Myocyte (in vitro differentiated cells): ENCODE measurements at places on chromosomes 1 and 21. TPM values are rescaled to one million over a fixed set of nuclear protein-coding genes. Genes with fewer than 3 reads are reported as not detected.

Gene CLEC20A
- total RNA-seq: not detected in 2 replicates

Gene RAB3B
- 0.78 and 0.88 TPM in 2 replicates for total RNA-seq

Gene DDAH1
- 16.3 and 18.1 TPM in 2 replicates for total RNA-seq

Gene SHE
- not detected in 2 replicates for total RNA-seq

Gene AUNIP
- total RNA-seq: 0.70 and 2.3 TPM in 2 replicates

Gene KCNE1
- 0.45 TPM in 1 of 2 replicates, not detected in the other for total RNA-seq

- no peak for DNase-seq
Measured at GRCh38 chr1:1116701-1117468, 996 bp upstream of the C1orf159 start.

- no peak for DNase-seq
Measured at GRCh38 chr1:22080191-22080590, 27.7 kb downstream of the CDC42 start.

DNA sequence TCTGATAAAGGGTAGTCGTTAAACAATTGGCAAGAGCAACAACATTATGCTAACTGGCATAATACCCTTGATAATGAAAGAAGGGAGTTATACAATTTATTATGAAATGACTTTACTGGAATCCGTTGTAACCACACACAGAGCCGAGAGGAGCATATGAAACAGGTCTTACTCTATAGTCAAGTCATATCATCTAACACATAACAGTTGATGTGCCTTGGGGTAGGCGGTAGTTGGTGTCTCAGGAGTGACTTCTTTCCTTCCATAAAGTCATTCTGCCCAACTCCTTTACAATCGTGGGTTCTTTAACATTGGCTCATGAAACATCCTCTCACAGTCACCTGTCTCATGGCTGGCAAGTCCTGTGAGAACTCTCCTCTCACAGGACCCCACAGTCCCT, 225.2 kb downstream of the LTN1 start:
- no peak for DNase-seq

DNA sequence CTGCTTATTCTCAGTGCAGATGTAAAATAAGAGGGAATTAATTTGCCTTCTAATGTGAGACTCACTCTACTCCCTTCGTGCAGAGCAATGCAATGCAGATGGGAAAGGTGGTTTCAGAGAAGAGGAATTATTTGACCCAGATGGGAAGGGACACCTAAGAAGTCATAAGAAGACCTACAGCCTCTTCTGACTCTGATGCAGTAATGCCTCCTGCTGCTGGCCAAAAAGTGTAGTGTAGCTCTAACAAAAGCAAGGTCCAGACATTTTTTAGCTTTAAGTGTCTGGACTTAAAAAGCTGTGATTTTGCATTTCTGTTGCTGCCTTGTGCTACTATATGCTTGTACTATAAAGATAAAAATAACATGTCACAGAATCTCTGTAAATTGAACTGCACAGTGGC, 501.4 kb downstream of the TTLL7 start:
- DNase-seq: no peak

DNA sequence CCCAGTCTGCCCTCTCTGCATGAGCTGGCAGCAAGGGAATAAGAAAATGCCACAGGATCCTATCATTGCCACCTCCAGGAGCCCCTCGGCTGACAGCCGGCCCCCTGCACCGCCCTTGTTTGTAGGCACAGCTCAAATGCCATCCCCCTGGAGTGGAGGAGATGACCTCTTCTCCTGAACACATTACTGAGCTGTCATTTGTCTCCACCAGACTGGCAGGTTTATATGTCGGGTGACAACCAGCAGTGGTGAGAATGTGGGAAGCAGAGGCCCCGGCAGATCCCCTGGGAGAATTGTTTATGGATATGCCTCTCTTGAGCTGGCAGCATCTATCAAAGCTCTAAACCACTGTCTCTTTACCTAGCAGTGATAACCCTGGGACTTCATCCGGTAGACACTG, 135.4 kb upstream of the FMN2 start:
- no peak for DNase-seq

DNA sequence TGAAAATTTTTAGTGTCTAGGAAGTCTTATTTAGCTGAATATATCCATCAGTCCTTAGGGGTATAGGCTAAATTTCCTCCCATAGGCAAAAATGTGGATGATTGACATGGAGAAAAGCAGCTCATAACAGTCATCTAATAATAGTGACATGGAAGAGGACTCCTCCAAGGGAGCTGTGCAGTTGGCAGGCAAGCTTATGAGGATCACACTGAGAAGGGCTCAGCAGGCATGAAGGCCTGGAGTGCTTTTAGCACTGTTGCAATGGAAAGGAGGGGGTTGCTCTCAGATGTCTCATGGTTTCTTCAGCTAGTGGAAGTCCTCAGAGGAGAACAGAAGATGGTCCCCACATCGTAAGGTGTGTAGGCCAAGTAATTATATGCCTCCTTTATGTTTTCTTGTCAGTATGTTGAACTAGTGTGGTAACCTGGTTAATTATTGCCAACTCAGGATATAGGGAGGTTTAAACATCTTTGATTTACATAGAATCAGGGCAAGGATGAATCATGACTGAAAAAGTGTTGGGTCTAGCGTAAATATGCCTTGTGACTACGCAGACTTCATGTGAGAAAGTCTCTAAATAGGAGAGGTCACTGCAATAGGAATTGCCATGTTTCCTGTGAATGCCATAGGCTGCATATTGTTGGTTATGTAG, 18.9 kb downstream of the VN1R5 start:
- DNase-seq: peak; percentile 18

- DNase-seq: no peak
Measured at GRCh38 chr1:30757352-30758120, at the start of gene LAPTM5. TSS of gene LAPTM5 (minus strand) at chr1:30757774. CDS start at chr1:30757745, 29 bp downstream.

DNA sequence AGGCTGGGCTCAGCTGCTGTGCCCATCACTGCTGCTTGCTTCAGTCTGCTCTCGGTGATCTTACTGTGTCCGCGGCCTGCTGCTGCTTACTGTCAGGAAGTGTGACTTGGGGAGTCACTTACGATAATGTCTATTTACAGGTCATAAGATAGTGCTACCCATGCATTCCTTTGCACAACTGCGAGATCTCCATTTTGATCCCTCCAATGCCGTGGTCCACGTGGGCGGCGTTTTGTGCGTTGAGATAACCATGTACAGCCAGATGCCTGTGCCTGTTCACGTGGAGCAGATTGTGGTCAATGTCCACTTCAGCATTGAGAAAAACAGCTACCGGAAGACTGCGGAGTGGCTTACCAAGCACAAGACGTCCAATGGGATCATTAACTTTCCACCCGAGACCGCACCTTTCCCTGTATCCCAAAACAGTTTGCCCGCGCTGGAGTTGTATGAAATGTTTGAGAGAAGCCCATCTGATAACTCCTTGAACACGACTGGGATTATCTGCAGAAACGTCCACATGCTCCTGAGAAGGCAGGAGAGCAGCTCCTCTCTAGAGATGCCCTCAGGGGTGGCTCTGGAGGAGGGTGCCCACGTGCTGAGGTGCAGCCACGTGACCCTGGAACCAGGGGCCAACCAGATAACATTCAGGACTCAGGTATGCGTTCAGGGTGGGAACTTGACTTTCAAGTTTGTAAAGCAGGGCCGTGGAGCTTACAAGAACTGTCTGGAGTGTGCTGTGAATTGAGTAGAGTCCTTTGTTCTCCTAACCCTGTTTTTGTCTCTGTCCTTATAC, 24.4 kb upstream of the PWP2 start:
- DNase-seq: no peak

- DNase-seq: no peak
Measured at GRCh38 chr1:116130356-116130755, 19.2 kb downstream of the MAB21L3 start.

DNA sequence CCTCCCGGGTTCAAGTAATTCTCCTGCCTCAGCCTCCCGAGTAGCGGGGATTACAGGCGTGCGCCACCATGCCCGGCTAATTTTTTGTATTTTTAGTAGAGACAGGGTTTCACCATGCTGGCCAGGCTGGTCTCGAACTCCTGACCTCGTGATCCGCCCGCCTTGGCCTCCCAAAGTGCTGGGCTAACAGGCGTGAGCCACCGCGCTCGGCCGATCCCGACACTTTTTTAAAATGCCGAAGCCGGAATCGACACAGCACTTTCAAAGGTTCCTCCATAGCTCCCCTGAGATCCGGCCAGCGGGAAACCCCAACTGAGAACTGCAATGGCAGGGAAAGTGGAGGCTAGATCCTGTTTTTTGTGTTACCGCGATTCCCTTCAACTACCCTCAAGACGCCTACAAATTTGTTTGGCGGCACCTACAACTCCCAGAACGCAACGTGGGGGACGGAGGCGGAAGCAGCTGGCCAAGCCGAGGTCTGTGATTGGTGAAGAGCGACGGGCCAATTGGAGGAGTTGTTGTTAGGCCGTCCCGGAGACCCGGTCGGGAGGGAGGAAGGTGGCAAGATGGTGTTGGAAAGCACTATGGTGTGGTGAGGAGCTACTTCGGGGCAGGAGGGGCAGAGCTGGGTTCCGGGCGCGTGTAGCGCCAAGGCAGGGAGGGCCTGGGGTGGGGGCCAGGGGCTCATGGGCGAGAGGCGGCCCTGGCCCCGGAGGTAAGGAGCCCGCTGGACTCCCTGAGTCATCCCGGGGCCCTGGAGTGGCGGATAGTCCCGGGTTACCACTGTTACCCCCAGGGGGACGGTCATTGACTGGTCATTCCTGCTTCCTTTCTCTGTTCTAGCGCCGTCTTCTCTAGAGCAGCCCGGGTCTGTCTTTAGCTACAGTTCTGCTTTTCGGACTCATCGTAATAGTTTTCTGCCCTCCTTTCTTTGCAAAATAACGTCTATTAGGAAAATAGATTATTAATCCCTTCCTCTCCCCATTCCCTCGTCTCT, at the start of gene PSMD4:
Gene PSMD4, plus strand, starts transcription at position 518 of the 997 bp plus-strand sequence. Its CDS starts 49 bp downstream, at position 567.
- DNase-seq: peak; percentile 98

DNA sequence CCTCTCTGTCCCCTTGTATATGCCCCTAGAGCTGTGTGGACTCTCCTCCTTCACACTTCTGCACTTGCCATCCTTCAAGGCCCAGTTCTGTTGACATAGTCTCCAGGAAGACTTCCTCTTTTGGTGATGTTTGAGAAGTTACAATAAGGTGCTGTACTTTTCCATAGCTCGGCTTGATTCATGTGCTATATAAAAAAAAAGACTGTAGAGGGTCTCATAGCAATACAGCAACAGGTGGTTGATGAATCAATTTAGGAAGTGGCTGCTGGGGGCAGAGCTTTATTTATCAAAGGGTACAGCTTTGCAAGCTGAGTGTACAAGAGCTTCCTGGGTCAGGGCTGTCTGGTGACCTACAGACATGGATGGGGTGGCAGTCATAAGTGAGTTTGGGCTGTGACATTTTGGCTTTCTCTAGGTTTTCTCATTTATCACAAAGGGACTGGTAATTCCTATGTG, 102.7 kb downstream of the RUNX1 start:
- DNase-seq: peak; percentile 29

- peak; percentile 23 for DNase-seq
Measured at GRCh38 chr21:36388835-36389234, 3.6 kb downstream of the CHAF1B start.

GRCh38 chr21:28513428-28513827, 479.2 kb downstream of the LTN1 start:
- DNase-seq: no peak

DNA sequence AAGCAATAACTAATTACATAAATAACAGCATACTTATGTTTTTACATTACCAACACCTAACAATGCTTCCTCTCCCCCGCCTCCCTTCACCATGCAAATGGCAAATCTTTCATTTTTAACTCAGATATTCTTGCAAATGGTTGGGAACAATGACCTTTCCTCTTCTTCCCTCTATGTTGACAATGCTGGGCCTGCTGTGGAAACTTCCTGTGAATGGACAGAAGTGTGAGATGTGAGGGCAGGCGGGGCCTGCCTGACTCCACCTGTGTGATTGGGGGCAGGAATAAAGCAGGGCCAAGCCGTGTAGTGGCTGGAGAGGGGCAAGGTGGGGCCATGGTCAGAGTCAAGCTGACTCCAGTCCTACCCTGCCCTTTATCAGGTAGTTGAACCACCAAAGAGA, 289.6 kb downstream of the RPS6KC1 start:
- no peak for DNase-seq
